NCI-H1092 treated with DMSO at 0.1 percent for 48 hours (cell line): ENCODE measurements at places on chromosomes 5 and 9.
A peak's percentile ranks its signal among the peaks of the same experiment; 100 is the strongest.

GRCh38 chr5:151492729-151493128 is 45.3 kb downstream of the SLC36A1 start:
- no peak for DNase-seq

DNA sequence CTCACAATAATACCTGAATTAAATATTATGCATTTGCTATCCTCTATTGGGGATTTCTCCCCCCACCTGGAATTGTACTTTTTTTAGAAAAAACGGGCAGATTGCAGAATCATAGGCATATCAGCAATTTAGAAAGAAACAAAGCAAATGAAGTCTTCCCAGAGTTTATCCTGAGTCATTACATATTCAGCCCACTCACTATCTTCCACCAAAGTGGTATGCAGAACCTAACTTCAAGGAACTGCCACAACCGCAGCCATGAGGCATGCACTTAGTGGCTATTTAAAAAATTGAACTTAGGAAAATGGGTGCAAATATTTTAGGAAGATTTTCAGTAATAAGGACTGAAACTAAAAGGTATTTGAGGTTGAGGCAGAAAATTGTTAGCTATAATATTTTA is 48.6 kb downstream of the UBAP1 start:
- no peak for DNase-seq

GRCh38 chr9:35729101-35729500 is 2.9 kb downstream of the TLN1 start:
- DNase-seq, result no peak

- DNase-seq, result no peak
Observed at GRCh38 chr9:114233491-114234185, 78.3 kb downstream of the COL27A1 start.

DNA sequence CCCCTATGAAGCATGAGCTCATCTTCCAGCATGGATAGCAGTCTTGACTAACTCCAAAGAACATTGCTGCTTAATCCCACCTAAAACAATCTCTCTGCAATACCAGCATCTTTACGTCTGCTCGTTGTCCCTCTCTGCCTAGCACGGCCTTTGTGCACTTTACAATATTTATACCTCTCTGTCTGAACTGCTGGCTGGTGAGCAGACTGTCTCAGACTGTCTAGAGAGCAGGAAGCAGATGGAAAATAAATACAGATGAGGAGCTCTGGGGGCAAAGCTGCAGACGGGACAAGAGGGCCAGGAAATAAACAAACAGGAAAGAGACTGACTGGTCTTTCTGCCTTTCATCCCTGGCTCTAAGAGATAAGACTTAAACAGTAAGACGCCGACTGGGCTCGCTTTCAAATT is 224.8 kb downstream of the ENC1 start:
- DNase-seq, result peak; percentile 26

DNA sequence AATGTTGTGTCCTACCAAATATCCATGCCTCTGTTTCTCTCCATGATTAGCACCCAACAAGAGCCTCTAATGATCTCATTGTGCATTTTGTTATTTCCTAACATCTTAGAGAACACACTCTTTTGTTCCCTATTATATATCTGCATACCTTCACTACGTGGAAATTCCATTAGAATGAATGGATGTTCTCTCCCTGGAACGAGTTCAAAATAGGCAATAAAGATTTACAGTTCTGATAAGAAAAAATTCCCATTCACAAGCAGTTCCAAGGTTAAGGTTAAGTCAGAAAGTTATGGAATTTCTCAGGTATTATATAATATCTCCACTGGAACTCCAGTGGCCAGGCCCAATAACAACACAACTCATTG is 83.7 kb downstream of the TRPM6 start:
- DNase-seq, result no peak

GRCh38 chr5:171143926-171144325 is 165.1 kb upstream of the TLX3 start:
- no peak for DNase-seq

DNA sequence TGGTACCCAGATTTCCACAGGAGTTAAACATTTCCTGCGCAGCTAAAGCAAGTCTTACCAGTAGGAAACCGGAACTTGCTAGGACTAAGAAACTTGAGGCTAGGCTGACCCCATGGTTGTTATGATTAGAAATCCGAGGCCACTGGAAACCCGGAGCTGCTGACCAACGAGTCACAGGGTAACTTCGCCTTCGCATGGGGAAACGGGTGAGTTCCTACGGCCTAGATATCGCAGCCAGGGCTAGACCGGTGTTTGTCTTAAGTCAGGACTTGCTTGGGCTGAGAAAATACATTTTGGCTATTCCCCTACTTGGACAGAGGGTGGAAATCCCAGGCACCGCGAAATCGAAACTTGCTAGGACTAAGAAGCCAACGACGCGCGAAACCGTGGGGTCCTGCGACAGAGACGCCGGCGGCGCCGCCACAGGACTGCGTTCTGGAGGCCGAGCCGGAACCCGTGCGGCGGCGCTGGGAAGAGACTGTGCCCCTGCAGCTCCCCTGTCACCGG is 1.6 kb upstream of the ANXA2R start:
- DNase-seq, result peak; percentile 88

DNA sequence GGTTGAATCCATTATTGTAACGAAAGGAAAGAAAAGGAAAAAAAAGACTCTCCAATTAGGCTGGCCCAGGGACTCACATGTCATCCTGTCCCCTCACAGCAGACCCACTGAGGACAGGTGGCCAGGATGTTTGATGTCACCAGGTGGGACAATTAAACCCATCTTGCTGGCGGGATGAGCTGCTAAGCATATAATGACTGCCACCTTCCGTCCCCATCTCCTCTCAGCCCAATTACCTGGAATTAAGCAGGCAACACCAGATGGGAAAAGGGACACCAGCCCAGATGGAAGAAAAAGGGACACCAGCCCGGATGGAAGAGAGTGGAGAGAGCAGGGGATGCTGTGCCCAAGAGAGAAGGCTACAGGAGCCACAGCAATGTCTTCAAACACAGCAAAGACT is 116.6 kb upstream of the SARDH start:
- DNase-seq, result no peak

DNA sequence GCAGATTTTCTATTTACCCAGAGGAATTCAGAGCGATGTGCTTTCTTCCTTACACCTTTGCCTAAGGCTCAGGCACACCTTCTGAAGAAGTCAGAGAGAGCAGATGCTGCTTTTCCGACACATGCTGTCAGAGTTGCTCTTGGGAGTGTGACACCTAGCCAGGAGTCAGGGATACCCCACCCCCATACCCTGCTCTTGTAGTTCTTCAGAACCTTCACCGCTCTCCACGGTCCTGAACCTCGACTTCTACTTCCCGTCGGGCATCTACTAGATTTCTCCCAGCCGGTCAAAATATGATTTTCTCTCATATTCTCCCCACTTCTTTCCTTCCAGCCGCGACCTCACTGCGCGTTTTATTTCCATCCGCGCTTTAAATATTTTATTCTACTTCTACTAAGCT is 1.7 kb downstream of the GRIN3A start:
- DNase-seq, result no peak

DNA sequence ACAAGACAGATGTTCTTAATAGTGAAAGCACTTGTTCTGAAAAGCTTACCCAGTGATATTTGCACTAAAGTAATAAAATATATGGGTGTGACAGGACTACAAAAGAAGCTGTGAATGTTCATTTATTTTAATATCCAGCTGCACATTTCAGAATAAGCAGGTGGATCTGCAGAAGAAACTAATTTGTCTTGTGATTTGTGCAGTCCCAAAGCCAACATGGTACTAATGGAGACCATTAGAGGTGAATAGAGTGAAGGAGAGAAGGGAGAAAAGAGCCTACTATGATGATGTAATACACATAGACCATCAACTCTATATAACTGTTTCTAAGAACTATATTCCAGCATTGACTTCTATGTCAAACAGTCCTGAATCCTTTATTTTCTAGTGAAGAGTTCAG is 362.8 kb downstream of the ISL1 start:
- peak; percentile 9 for DNase-seq

GRCh38 chr9:121557581-121558447 is 58.2 kb upstream of the GGTA1 start:
- DNase-seq, result no peak

DNA sequence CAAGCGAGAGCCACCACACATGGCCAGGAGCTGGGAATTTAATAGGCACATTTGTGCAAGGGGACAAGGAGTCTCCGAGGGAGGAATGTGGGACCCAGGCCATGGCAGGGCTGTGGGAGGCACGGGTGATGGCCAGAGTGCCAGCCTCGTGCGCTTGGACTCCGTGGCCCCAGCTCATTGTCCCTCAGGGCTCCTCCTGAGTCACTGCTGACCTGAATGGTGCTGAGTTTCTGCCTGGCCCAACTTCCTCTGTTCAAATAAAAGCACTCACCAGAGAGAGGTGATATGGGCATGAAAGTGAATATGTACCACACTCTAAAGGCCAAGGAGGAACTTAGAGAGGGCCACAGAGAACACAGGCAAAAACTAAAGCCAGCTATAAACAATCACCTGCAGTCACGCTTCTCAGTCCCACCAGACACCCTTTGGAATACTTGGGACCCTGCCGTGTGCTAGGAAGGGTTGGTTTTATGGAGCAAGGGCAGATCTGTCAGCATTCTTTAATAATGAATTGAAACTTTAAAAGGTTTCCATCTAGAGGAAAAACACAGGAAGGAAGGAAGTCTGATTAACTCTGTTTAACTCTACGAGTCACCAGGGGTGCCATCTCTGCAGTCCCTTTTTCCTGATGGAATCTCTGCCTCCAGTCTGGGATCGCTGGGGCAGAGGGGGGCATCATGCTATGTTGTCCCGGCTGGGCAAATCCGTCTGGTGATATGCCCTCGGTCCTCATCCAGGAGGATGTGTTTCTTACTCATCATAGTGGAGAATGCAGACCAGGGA is 25.1 kb upstream of the UBE2QL1 start:
- no peak for DNase-seq

DNA sequence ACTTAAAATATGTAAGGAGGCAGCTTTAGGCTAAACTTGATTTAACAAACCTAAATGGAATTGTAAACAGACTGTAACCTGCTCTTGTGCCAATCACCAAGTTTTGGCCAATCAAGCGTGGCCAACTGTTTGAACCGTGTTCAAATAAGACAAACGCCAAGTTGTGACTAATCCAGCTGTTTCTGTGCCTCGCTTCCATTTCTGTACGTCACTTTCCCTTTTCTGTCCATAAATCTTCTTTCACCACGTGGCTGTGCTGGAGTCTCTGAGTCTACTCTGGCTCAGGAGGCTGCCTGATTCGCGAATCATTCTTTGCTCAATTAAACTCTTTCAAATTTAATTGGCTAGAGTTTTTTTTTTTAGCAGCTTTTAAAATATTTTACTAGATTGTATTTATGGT is 71.3 kb downstream of the LIX1 start:
- no peak for DNase-seq

DNA sequence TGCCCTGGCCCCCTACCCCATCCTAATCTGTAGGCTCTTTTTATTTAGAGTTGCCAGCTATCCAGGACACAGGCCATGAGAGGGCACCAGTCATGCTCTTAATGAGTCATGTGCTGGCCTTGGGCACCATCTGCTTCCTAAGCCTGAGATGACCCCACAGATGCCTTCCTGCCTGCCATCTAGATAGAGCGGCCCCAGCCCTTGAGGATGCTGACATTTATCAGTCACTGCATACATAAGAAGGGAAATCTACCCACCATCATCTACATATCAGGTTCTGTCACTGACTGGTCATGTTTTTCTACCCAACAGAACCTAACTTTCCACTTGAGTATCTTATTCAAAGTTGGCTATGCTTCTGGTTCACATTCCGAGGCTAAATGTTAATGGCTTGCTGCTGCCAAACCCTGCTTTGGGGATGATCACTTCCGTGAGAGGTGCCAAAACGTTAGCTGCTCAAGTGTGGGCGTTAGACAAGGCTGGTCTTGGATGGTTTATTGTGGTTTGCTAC is 49.9 kb upstream of the TTC23L start:
- DNase-seq, result no peak

DNA sequence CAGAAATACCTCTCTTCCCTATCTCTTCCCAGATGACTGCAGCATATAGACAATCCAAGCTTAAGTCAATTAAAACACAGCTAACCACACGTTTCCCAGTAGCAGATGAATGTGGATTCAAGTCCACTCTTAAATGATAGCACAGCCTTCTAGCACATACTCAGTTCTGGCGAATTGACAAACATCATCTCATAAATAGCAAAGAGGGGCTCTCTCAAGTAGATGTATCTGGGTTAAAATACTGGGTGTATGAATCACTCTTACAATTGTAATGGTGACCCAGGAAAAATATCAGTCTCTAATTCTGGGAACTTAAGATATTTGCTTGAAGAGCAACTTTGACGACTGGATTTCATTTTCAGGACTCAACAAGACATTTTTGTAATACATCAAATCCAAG is 67.0 kb upstream of the HAPLN1 start:
- no peak for DNase-seq

- DNase-seq, result no peak
Observed at GRCh38 chr9:132391449-132391848, 15.2 kb downstream of the TTF1 start.

- DNase-seq, result no peak
Observed at GRCh38 chr5:108801776-108802175, 54.1 kb downstream of the FER start.

DNA sequence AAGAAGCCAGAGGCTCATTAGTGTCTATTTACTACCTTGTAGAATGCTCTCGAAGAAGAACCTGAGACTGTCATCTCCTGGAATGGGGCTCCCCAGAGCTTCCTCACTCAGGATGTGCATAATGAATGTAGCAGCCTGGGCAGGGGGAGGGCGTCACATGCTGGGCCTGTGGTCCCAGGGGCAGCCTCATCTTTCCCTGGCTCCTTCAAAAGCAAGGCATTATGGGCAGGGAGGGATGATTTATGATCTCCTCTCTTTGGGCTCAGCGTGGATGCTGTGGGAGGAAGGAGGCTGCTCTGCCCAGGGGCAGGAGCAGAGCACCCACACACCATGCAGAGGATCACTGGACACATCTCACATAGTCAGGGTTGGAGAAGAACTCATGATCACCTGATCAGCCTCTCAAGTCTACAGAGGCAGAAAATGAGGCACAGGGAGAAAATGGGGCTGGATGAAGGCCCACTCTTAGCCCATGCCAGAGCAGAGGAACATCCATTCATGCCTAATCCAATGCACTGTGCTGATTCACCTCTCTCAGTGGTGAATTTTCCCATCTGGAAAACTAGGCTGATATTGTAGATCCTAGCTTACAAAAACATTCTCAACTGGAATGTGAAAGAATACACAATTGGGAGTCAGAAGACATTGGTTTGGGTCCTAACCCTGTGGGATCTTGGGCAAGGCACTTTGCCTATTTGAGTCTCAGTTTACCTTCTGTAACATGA is 173.7 kb downstream of the CARTPT start:
- no peak for DNase-seq

DNA sequence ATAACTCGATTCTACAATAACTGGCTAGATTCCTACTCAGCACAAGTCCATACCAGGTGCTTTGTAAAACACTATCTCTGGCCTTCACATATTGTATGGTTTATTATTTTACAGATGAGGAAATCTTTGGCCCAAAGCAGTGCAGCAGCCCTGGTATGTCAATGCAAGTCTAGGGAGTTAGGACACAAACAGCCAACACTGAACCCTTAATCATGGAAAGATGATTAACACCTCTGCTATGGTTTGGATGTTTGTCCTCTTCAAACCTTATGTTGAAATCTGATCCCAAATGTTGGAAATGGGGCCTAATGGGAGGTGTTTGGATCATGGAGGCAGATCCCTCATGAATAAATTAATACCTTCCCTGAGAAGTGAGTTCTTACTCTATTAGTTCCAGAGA is 76.6 kb downstream of the MAPKAP1 start:
- DNase-seq, result no peak
